ENCODE measurements at places on chromosomes 6 and 20.

- DNase-seq: no peak
Observed at GRCh38 chr20:20237093-20237959, 130.6 kb upstream of the INSM1 start.

DNA sequence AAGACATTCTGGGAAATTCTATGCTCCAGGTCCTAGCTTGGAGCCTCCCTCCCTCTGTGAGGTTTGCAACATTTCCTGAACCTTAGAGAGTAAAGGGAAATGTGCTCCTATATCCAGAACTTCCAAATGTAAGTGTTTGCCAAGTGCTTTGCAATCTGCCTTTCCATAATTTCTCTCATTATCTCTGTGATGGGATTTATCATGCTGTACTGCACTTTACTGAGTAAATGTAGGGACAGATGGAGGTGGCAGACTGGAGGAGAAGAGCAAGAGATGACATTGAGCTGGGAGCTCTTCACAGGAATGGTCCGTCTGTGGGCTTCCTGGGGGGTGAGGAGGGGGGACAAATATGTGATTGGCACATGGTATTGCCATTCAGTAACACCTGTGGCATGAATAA is 184.3 kb downstream of the SOX4 start:
- DNase-seq: no peak

DNA sequence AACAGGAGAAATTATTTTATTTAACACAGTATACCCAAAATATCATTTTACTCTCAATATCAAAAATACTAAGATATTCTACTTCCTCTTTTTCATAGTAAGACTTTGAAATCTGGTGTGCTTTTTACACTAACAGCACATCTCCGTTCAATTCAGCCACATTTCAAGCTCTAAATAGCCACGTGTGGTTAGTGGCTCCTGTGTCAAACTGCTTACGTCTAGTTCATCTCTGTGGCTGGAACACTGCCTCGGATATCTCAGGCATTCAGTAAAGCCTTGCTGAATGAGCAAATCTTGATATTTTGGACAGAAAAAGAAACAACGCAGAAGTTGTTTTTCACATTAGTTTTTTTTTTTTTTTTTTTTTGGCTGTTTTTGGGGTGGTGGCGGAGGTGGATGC is 136.1 kb downstream of the EYA4 start:
- DNase-seq: no peak

DNA sequence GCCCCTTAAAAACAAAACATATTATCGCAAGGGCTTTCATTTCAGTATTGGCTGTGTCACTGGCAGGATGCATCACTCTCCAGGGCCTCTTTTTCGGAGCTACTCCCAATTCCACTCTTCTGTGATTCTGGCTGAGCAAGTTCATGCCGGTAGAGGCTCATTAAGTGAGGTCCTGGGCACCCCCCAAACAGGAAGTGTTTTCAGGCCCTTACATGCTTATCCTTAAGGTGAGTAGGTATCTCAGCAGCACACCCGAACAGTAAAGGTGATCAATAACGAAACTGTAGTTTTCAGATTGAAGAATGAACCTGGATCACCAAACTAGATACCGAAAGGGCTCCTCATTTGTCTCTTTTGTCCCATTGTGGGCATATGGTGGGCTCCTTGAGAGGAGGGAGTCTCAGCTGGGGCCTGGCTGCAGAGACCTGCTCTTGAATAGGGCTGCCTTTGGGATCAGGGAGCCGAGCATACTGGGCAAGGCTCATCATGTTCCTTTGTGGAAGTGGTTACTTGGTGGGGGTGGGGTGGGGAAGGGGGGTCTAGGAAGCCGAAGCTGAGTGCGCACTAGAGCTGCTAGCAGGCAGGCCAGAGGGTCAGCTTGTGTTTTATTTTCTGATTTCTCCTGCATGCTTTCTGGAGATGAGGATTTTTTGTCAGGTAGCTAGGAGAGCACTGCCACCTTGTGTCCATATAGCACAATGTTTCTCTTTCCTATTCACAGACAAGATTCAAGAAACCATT is 65.2 kb downstream of the CDS2 start:
- no peak for DNase-seq
